ENCODE measurements at places on chromosomes 6 and 20.

GRCh38 chr6:66993272-66993671, 1286.2 kb upstream of the EYS start:
- peak; percentile 40 for DNase-seq

- DNase-seq = no peak
Measured at GRCh38 chr6:149809798-149810197, 54.4 kb downstream of the LRP11 start.

DNA sequence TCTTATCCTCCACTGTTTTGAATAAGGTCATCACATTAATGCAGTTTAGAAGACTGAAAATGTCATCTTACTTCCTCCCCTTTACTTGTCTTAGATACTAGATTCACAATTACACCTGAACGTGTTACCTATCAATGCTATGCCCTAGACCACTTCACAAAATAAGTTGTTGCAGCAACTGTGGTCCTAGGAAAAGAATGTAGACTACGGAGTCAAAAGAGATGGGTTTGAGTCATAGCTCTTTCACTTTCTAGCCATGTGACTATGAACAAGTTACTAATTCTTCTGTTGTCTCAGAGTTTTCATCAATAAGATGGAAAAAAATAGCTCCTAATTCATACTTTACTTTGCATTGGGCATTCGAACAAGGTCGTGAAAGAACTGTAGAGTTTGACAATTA, 164.3 kb upstream of the PREP start:
- DNase-seq = no peak

DNA sequence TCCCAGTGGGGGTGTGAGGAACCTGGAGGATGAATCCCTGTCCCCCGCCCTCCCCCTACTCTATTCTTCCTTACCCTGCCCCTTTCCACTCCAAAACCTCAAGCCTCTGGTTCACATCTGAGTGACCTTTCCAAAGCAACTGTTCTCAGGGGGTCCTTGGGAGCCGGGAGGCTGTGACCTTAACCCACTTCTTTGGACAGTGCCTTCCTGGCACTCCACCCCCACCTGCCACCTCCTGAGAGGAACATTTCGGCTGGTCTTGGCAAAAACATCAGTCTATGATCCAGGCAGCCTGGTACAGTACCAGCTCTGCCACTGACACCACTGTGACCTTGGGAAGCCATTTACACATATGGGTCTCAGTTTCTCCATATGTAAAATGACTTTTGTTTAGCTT, 121.7 kb downstream of the MRPL14 start:
- no peak for DNase-seq

GRCh38 chr20:59453759-59454560, 150.4 kb upstream of the PHACTR3 start:
- DNase-seq = no peak

GRCh38 chr6:34248198-34248726, 544 bp downstream of the SMIM29 start:
- DNase-seq = peak; percentile 48

DNA sequence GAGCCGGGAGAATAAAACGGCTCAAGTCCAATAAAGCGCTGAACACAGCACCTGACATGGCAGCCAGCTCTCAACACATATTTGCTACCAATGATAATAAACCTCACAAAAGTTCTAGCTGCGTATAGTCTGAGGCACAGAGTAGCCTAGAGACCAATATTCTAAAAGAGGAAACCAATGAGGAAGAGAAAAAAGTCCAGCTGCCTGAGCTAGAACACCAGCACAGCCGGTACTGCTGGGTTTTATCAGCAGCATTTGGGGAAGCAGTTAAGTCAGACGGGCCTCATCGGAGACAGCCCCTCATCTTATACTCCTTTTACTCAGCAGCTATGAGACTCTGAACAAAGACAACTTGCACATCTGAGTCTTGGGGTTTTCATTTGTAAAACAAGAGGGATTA, 2.4 kb upstream of the RTF2 start:
- no peak for DNase-seq

- DNase-seq = no peak
Measured at GRCh38 chr6:118875672-118876071, 18.3 kb upstream of the ASF1A start.

DNA sequence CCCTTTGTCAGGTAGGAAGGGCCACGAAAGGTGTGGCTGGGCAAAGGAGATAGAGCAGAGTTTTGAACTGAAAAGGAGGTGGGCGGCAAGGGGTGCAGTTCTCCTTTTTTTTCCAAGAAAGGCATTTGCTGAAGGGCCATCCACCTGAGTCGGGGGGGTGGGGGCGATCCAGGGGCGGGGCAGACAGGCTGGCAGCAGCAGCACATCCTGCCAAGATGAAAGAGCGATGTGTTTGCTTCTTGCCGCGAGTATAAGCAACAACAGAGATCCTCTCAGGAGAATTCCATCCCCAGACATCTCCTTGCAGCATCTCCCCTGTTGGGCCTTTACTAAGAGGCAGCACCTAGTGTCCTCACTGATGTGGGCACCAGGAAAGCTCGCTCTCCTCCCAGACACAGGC, 516.5 kb downstream of the CD83 start:
- DNase-seq = no peak

DNA sequence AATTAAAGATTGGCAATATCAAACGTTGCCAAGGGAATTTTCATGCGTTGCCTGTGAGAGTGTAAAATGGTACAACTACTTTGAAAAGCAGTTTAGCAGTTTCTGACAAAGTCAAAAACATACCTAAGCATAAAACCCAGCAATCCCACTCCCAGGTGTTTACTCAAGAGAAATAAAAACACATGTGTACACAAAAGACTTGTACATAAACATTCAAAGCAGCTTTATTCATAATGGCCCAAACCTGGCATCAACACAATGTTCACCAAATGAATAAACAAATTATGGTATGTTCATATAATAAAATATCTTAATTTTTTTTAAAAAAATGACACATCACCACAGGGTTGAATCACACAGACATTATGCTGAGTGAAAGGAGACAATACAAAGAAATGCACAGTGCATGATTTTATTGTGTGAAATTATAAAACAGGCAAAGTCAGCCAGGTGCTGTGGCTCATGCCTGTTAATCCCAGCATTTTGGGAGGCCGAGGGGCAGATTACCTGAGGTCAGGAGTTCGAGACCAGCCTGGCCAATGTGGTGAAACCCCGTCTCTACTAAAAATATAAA, 240.4 kb upstream of the MARCKS start:
- peak; percentile 22 for DNase-seq

GRCh38 chr6:129312880-129313279, 397.1 kb downstream of the ARHGAP18 start:
- peak; percentile 46 for DNase-seq

- no peak for DNase-seq
Measured at GRCh38 chr20:32741151-32741550, 2.1 kb downstream of the COMMD7 start.

DNA sequence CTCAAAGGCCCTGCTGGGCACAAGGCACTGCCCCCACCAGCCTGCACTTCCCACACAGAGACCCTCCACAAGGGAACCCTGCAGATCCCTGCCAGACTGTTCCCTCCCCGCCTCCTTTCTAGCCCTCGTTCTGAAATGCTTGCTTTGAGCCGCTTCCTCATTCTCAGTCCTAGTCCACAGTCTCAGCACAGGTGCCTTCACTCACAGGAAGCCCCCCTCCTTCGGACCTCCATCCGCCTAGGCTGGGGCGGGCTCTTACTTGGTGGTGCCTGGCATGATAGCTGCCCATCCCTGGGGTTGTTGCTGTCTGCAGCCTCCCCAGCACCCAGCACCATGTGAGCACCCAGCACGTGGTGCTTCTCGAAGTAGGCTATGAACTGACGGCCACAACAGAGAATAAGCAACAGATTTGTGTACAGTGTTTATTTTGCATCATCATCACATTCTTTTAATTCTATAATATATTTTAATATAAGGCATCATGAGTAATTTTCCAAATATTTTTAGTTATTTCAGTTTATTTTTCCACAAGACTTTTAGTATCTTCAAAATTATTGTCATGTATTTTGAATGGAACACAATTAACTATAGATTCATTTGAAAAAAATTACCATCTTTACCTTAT, 12.3 kb downstream of the CST5 start:
- DNase-seq = no peak

GRCh38 chr20:35912881-35913280, 41.4 kb downstream of the SCAND1 start:
- no peak for DNase-seq

GRCh38 chr20:63295846-63296245, 2.9 kb downstream of the COL20A1 start:
- DNase-seq = no peak

GRCh38 chr6:149443411-149444181, 41.2 kb downstream of the ZC3H12D start:
- DNase-seq = no peak

DNA sequence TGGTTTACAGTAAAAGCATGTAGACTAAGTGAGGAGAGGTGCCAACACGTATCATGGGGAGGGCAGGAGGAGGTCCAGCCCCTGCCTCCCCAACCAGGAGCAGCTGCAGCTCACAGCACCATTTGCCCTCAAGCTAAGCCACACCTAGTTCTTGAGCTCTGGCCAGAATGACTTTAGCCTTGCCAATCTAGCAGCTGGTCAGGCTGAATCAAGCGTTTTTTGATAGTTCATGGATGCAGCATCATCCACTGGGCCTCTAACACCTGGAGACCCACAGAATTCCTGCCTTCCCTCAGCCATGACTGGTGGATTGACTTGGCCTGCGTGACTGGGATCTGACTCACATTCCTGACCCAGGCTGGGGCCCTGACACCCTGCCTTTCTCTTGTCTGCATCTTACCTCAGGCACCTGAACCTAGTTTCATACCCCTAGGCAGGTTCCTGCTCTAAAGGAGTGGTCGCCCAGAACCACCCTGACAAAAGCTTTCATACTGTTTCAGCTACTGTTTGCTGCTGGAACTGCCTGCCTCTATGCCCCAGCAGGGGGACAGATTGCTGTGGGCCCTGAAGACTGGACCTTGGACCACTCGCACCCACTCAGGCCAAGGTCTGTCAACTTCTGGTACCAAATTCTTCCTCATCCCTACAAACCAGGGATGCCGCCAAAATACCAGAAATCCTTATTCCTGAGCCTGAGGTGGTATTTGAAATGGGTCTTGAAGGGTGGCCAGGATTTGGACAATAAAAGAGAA, 122.3 kb downstream of the QRSL1 start:
- DNase-seq = peak; percentile 93

- peak; percentile 29 for DNase-seq
Measured at GRCh38 chr20:5557123-5557522, 193.1 kb upstream of the SHLD1 start.
